H4 (cell line): ENCODE measurements at places on chromosomes 12 and 14. TPM values are rescaled to one million over a fixed set of nuclear protein-coding genes. Genes with fewer than 3 reads are reported as not detected.

Gene SELPLG
- 2.8 and 3.4 TPM in 2 replicates for total RNA-seq

Gene TAC3
- not detected in 2 replicates for total RNA-seq

Gene ANO4
- 1.7 and 1.8 TPM in 2 replicates for total RNA-seq

Gene ASIC1
- 1.6 and 3.4 TPM in 2 replicates for total RNA-seq

Gene TMPRSS12
- total RNA-seq: not detected in 2 replicates

Gene PGF
- 2.6 and 3.1 TPM in 2 replicates for total RNA-seq

Gene CLEC4D
- total RNA-seq: not detected in 2 replicates

Gene SLC4A8
- 2.1 and 2.6 TPM in 2 replicates for total RNA-seq

Gene IL26
- total RNA-seq: not detected in 2 replicates

Gene TCP11L2
- total RNA-seq: 11.7 and 13.4 TPM in 2 replicates

Gene LARP4
- 22.6 and 23.8 TPM in 2 replicates for total RNA-seq

Gene MYH6
- not detected in 2 replicates for total RNA-seq

Gene MIP
- total RNA-seq: 0.17 TPM in 1 of 2 replicates, not detected in the other

Gene SLC15A5
- total RNA-seq: not detected in 2 replicates

Gene ATL1
- 9.3 and 9.4 TPM in 2 replicates for total RNA-seq

Gene FMNL3
- 9.1 and 10.6 TPM in 2 replicates for total RNA-seq

Gene HHIPL1
- 0.02 and 0.14 TPM in 2 replicates for total RNA-seq

Gene HOXC11
- 0.21 and 1.1 TPM in 2 replicates for total RNA-seq

Gene SLC41A2
- 11.7 and 24.0 TPM in 2 replicates for total RNA-seq

Gene KCNC2
- not detected in 2 replicates for total RNA-seq

Gene DTX3
- total RNA-seq: 7.3 and 10.7 TPM in 2 replicates

Gene ART4
- total RNA-seq: not detected in 2 replicates

Gene MLEC
- 136 and 137 TPM in 2 replicates for total RNA-seq

Gene C12orf56
- not detected in 2 replicates for total RNA-seq

Gene PRH2
- total RNA-seq: not detected in 2 replicates

Gene SYNDIG1L
- not detected in 2 replicates for total RNA-seq

Gene GNB3
- 0.12 and 1.0 TPM in 2 replicates for total RNA-seq

Gene GRIP1
- 0.91 and 5.7 TPM in 2 replicates for total RNA-seq

Gene OVCH1
- total RNA-seq: not detected in 2 replicates

Gene AMN
- not detected in 2 replicates for total RNA-seq

Gene LTBP2
- 1.5 and 1.6 TPM in 2 replicates for total RNA-seq

Gene RPGRIP1
- total RNA-seq: not detected in 2 replicates

Gene DENND5B
- total RNA-seq: 4.3 and 8.6 TPM in 2 replicates

Gene SYCP3
- total RNA-seq: not detected in 2 replicates

Gene PA2G4
- total RNA-seq: 203 and 227 TPM in 2 replicates

Gene FAM181A
- not detected in 2 replicates for total RNA-seq

Gene SLC25A21
- not detected in 2 replicates for total RNA-seq

Gene MMAB
- total RNA-seq: 33.0 and 48.4 TPM in 2 replicates

Gene SDR9C7
- 0.14 TPM in 1 of 2 replicates, not detected in the other for total RNA-seq

Gene ADAMTS20
- total RNA-seq: 0.04 and 0.31 TPM in 2 replicates

Gene RNASE7
- total RNA-seq: not detected in 2 replicates

Gene HOXC6
- total RNA-seq: 0.27 TPM in 2 replicates

Gene AHNAK2
- total RNA-seq: 4.4 and 5.2 TPM in 2 replicates

Gene FSCB
- total RNA-seq: 0.02 TPM in 1 of 2 replicates, not detected in the other

Gene SNX6
- total RNA-seq: 205 and 206 TPM in 2 replicates

Gene MYF6
- total RNA-seq: not detected in 2 replicates

Gene CLEC9A
- not detected in 2 replicates for total RNA-seq

Gene WNT1
- not detected in 2 replicates for total RNA-seq

Gene PRR4
- 0.87 and 3.6 TPM in 2 replicates for total RNA-seq

Gene CFAP251
- total RNA-seq: 3.3 and 5.2 TPM in 2 replicates
